Astrocyte (in vitro differentiated cells and primary cell): ENCODE measurements at places on chromosomes 5 and 9. TPM values are rescaled to one million over a fixed set of nuclear protein-coding genes. Genes with fewer than 3 reads are reported as not detected.

GRCh38 chr5:143481697-143482531 is 78.4 kb upstream of the NR3C1 start:
- H3K27ac ChIP-seq: no peak overlapping the region
- no peaks in the 10 kb centered on the region for H3K36me3 ChIP-seq
- no peaks in the 10 kb centered on the region for H3K4me1 ChIP-seq
- no peak overlapping the region for H3K4me3 ChIP-seq
- DNase-seq: no peak
- no peaks in the 10 kb centered on the region for H3K27me3 ChIP-seq

GRCh38 chr5:78530342-78531096 is 118.1 kb downstream of the LHFPL2 start:
- H3K36me3 ChIP-seq: no peaks in the 10 kb centered on the region
- H3K27ac ChIP-seq: peak overlapping the region; percentile 94
- H3K27me3 ChIP-seq: no peaks in the 10 kb centered on the region
- H3K4me1 ChIP-seq: peaks cover 71% of the 10 kb centered on the region
- DNase-seq: peak; percentile 100

- H3K4me3 ChIP-seq: no peak overlapping the region
- H3K27ac ChIP-seq: no peak overlapping the region
- no peaks in the 10 kb centered on the region for H3K4me1 ChIP-seq
- no peak for DNase-seq
- H3K36me3 ChIP-seq: no peaks in the 10 kb centered on the region
Measured at GRCh38 chr9:104435059-104435458, 69.0 kb upstream of the OR13F1 start.

GRCh38 chr5:172131690-172132089 is 56.3 kb downstream of the STK10 start:
- H3K36me3 ChIP-seq: no peaks in the 10 kb centered on the region
- no peaks in the 10 kb centered on the region for H3K27me3 ChIP-seq
- DNase-seq: no peak
- H3K4me1 ChIP-seq: peaks cover 11% of the 10 kb centered on the region
- no peak overlapping the region for H3K27ac ChIP-seq

DNA sequence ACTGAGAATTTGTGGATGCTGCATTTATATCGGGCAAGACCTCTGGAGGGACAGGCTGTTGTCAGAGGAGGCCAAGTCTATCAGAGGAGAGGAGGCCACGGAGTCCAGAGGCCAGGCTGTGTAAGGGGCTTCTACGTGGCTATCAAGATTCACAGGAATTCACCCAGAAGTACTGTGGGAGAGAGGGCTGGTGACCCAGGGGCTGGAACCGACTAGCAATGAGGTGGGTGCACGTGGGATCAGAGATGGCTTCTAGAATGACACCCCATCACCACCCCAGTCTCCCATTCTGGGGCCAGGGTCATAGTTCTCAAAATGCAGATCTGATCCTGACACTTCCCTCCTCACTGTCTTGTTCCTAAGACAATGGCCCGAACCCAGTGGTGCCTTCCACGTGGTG is 61.2 kb upstream of the PHYKPL start:
- H3K4me1 ChIP-seq: no peaks in the 10 kb centered on the region
- no peaks in the 10 kb centered on the region for H3K27me3 ChIP-seq
- no peak for DNase-seq
- no peak overlapping the region for H3K4me3 ChIP-seq

- H3K27ac ChIP-seq: no peak overlapping the region
- H3K4me1 ChIP-seq: no peaks in the 10 kb centered on the region
- no peaks in the 10 kb centered on the region for H3K27me3 ChIP-seq
- DNase-seq: peak; percentile 70
- no peaks in the 10 kb centered on the region for H3K36me3 ChIP-seq
Measured at GRCh38 chr5:73160239-73160671, 12.7 kb upstream of the TMEM174 start.

DNA sequence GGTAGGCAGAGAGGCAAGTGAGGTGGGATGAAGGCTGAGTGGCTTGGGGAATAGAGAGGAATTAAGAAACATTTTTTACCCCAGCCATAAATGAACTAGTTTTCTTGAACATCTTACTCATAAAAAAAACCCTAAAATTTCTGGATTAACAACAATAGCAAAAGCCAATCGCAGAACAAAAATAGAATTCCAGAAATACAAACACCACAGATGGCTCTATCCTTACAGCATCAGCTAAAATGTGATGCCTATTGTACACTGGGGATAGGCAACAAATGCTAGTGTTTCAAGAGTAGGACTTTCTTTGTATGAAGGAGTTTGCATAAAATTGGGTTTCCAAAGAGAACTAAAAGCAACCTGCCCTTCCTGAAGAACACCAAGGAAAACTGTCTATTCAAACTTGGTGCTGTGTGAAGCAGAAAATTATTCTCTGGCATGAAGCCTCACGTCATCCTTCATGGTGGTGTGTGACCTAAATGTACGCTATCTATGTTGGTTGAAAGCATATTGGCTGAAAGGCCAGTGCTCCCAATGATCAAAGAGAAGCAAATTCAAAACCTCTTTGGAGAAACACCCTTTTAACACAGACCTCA is 82.9 kb downstream of the JAKMIP2 start:
- no peaks in the 10 kb centered on the region for H3K36me3 ChIP-seq
- H3K27me3 ChIP-seq: no peaks in the 10 kb centered on the region
- no peak overlapping the region for H3K4me3 ChIP-seq
- H3K4me1 ChIP-seq: no peaks in the 10 kb centered on the region

GRCh38 chr5:150505041-150505511 is 2.9 kb upstream of the NDST1 start:
- no peaks in the 10 kb centered on the region for H3K27me3 ChIP-seq
- peak overlapping the region; percentile 64 for H3K27ac ChIP-seq
- H3K4me1 ChIP-seq: peaks cover 59% of the 10 kb centered on the region
- no peak overlapping the region for H3K4me3 ChIP-seq

GRCh38 chr5:43638546-43638945 is 35.6 kb downstream of the NNT start:
- H3K27me3 ChIP-seq: no peaks in the 10 kb centered on the region
- DNase-seq: no peak
- peaks cover 3% of the 10 kb centered on the region for H3K36me3 ChIP-seq
- no peak overlapping the region for H3K27ac ChIP-seq
- H3K4me1 ChIP-seq: no peaks in the 10 kb centered on the region

DNA sequence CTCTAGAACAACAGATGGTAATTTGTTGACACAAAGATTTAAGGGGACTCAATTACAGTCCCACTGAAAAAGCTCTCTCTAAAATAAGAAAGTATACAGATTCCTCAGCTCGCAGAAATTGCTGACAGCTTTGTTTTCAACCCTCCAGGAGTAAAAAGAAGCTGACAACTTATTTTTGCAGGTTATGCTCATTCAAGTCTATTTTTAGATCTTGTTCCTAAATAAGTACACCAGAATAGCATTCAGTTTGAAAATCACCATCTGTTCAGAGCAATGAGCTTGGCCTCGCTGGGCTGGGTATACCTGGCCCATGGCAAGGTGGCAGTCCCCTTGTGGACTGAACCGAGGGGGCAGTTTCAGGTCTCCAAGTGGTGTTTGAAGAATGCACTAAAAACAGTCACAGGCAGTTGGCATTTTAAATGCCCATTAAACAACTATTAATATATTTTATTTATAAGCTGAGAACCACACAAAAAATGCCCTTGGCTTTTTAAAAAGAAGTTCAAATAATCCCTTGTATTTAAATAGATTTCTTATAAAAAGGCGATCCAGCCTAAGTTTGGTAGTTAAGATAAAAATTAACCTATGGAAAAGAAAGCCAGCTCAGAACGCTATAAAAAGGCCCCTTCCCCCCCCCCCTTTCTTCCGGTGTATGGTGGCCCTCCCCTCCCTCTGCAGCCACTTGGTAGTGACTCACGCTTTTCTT is 169.2 kb downstream of the AUH start:
- H3K36me3 ChIP-seq: no peaks in the 10 kb centered on the region
- H3K27ac ChIP-seq: peak overlapping the region; percentile 100
- H3K27me3 ChIP-seq: no peaks in the 10 kb centered on the region

DNA sequence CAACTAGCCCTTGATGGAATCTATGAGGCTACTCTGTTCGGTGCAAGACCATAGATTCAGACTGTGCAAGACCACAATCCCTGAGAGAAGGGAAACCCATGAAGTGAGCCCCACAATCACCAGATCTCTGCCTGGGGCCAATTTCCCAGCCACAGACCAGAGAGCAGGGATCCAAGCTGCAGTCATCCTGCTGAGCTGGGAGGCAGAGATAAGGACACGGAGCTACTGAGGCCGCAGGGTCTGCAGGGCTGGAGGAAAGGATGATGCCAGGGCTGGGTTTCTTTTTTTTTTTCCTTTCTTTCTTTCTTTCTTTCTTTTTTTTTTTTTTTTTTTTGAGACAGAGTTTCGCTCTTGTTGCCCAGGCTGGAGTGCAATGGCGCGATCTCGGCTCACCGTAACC is 47.7 kb upstream of the FUBP3 start:
- no peaks in the 10 kb centered on the region for H3K36me3 ChIP-seq
- peaks cover 26% of the 10 kb centered on the region for H3K27me3 ChIP-seq
- no peak for DNase-seq
- H3K27ac ChIP-seq: no peak overlapping the region

DNA sequence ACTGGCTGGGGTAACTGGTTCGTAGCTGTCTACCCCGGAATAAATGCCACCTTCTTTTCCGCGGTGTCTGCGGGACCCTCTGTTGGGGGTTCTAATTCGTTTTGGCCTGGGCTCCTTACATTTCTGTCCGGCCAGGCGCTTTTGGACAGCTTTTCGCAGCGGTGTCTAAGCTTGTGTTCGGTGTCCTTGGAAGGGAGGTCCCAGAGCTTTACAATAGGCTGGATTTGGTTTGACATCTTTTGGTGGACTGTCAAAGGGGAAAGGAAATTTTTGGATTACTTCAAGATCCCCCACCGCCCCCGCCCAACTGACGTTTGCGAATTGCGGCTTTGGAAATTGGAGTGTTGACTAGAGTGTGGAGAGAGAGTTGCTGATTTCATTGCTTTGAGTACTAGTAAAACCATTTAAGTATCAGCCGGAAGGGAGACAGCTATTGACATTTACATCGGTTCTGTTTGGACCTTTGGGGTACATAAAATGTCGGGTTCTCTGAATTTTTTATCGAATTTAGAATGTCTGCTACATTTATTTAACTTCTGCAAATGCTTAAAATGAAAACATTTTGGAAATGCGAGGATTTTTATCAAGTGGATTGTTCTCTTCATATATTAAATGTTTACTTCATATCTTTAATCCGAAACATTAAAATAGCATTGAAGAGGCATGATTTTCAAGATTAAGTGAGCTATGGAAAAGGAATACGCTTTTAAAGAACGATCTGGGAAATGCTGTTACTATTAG is 4.7 kb upstream of the PURA start:
- H3K27me3 ChIP-seq: peaks cover 55% of the 10 kb centered on the region
- H3K27ac ChIP-seq: no peak overlapping the region
- peaks cover 36% of the 10 kb centered on the region for H3K4me1 ChIP-seq
- no peak for DNase-seq

GRCh38 chr9:91625331-91625730 is 201.7 kb upstream of the NFIL3 start:
- no peak overlapping the region for H3K4me3 ChIP-seq
- no peak for DNase-seq
- H3K27ac ChIP-seq: no peak overlapping the region
- no peaks in the 10 kb centered on the region for H3K36me3 ChIP-seq
- peaks cover 2% of the 10 kb centered on the region for H3K27me3 ChIP-seq

- no peaks in the 10 kb centered on the region for H3K36me3 ChIP-seq
- no peak for DNase-seq
- H3K27me3 ChIP-seq: peaks cover 42% of the 10 kb centered on the region
- no peak overlapping the region for H3K27ac ChIP-seq
- H3K4me1 ChIP-seq: no peaks in the 10 kb centered on the region
- H3K4me3 ChIP-seq: no peak overlapping the region
Measured at GRCh38 chr9:36914212-36914577, 119.9 kb downstream of the PAX5 start.

DNA sequence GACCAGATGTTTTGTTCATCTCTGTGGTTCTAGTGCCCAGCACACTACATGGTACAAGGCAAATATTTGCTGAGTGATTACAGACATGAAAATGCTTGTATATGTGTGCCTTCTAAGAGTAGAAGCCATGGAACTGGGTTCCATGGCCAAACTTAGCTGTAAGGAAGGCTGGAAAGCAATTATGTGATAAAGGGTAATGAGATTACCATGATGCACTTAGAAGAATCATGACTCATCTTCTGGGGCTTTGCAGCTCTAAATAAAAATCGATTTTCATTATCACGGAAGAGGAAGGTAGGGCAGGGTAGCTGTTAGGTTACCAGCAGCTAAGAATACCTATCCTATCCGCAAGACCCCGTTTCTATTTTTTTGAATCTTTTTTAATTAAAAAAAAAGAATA is 28.0 kb downstream of the RFK start:
- no peak overlapping the region for H3K27ac ChIP-seq
- H3K36me3 ChIP-seq: no peaks in the 10 kb centered on the region
- DNase-seq: no peak
- no peak overlapping the region for H3K4me3 ChIP-seq
- H3K27me3 ChIP-seq: no peaks in the 10 kb centered on the region

- H3K27me3 ChIP-seq: no peaks in the 10 kb centered on the region
- H3K27ac ChIP-seq: no peak overlapping the region
- no peak for DNase-seq
Measured at GRCh38 chr5:40367255-40367654, 312.5 kb upstream of the PTGER4 start.

DNA sequence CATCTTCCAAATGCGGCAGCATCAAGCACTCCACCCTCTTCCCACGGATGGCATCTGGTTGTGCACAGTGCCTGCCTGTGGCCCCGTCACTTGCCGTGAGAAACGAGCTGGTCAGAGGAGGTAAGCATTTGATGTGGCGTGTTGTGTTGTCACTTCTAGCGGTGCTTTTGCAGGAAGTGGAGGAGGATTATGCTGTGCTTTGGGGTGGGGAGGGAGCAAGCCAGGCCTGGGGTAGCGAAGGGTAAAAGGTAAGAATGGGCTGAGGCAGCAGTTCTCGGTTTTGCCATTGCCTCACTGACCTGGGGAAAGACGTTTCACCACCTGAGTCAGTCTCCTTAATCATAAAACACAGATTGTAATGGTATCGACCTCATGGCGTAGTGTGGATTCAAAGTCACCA is 2.3 kb upstream of the POMT1 start:
- no peak overlapping the region for H3K4me3 ChIP-seq
- H3K27me3 ChIP-seq: no peaks in the 10 kb centered on the region
- peaks cover 9% of the 10 kb centered on the region for H3K4me1 ChIP-seq

DNA sequence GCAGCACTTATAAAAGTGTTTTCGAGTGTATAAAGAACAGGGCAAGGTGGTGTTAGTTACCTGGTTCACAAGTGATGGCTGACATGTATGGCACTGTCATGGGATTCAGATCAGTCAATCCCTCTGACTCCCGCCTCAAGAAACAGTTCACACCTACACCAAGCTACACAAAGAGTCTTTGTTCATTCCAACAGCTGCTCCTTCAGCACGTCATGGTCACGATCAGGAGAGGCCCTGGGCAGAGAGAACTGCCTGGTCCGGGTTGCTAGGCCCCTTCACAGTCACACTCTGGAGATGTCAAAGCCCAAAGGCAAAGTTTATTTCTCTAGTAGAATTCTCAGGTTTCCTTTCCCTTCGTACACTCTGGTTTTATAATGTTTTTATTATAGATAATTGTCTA is 426.7 kb downstream of the ZSWIM6 start:
- no peaks in the 10 kb centered on the region for H3K4me1 ChIP-seq
- DNase-seq: no peak
- H3K4me3 ChIP-seq: no peak overlapping the region
- H3K36me3 ChIP-seq: no peaks in the 10 kb centered on the region
- H3K27ac ChIP-seq: no peak overlapping the region

Gene MARCOL
- not detected in 2 replicates for total RNA-seq

Gene CENPK
- 5.6 and 7.0 TPM in 2 replicates for total RNA-seq

Gene TPRN
- 16.0 and 17.2 TPM in 2 replicates for total RNA-seq

Gene TMEM174
- total RNA-seq: not detected in 2 replicates

Gene PCDHGA2
- 0.14 and 0.17 TPM in 2 replicates for total RNA-seq

Gene HTR1A
- not detected in 2 replicates for total RNA-seq

Gene OXCT1
- total RNA-seq: 24.9 and 25.7 TPM in 2 replicates

Gene RBM18
- total RNA-seq: 28.6 and 29.1 TPM in 2 replicates

Gene SLCO6A1
- not detected in 2 replicates for total RNA-seq

Gene CDKN2AIPNL
- 22.1 and 22.8 TPM in 2 replicates for total RNA-seq

Gene PDGFRB
- total RNA-seq: 78.8 and 96.6 TPM in 2 replicates
